ENCODE measurements at places on chromosomes 7 and 10.
A peak's percentile ranks its signal among the peaks of the same experiment; 100 is the strongest.

DNA sequence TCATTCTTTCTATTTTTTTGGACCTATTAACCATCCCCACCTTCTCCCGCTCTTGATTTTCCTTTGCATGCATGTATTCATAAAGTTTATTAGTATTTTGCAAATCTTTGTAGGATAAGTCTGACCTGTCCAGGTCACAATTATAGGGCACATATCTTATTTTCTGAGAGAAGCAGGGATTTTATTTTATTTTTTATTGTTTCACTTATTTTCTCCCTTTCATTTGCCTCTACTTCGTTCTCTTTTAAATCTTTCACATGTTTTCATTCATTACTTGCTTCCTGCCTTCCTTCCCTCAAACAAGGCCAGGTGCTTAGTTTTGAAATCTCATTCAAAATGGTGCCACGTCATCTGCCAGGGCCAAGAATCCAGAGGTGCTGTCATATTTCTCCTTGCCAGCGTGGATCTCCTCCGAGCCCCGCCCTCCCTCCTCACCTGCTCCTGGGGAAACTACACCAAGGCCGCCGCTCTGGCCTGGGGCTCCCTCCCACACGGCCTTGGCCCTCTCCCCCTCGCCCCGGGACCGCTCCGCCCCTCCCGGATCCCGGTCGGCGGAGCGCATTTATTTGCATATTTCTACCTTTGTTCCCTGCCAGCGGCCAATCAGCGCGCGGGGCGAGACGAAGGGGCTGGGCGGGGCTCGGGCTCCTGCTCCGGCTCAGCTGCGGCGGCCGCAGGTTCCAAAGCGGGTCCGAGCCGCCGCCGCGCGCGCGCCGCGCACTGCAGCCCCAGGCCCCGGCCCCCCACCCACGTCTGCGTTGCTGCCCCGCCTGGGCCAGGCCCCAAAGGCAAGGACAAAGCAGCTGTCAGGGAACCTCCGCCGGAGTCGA, at the start of gene TSPAN13:
Gene TSPAN13 (plus strand): TSS at position 654 of the 830 bp plus-strand sequence. CDS start 213 bp downstream, outside the sequence.
- peak; percentile 37 for DNase-seq

GRCh38 chr10:75449382-75450074, 18.1 kb downstream of the LRMDA start:
- DNase-seq: no peak

- DNase-seq: no peak
Observed at GRCh38 chr10:48416584-48417232, 110.2 kb downstream of the MAPK8 start.

GRCh38 chr7:123279949-123280348, 80.2 kb upstream of the SLC13A1 start:
- DNase-seq: no peak

DNA sequence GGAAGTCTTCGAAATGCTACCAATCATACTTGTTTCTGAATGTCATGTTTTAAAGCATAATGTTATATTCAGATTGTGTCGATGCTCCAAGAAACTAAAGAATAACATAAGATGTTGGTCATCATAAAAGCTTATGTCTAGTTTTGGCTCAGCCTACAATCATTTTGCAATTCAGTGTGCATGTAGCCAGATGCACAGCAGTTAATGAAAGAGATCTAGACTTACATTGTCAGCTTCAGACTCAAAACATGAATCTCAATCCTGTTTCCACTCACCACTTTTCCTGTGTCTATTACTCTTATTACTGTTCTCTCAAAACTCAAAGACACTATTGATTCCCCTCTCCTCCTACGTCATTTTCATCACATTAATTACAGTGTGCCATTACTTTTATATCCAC, 21.4 kb downstream of the TMEM196 start:
- DNase-seq: no peak

- no peak for DNase-seq
Observed at GRCh38 chr10:98380493-98381339, 34.3 kb downstream of the PYROXD2 start.

DNA sequence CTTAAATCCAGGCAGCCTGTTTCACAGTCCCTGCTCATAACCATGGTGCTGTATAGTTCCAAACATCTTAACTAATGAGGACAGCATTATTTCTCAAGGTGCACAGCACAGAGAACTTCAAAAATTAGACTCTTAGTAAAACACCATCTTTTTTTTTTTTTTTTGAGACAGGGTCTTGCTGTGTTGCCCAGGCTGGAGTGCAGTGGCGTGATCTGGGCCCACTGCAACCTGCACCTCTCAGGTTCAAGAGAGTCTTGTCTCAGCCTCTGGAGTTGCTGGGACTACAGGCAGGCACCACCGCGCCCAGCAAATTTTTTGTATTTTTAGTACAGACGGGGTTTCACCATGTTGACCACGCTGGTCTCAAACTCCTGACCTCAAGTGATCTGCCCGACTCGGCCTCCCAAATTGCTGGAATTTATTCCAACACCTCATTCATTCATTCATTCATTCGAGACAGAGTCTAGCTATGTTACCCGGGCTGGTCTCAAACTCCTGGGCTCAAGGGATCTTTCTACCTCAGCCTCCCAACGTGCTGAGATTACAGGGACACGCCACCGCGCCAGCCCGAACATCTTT, 507 bp upstream of the TMEM254 start:
- DNase-seq: no peak

- no peak for DNase-seq
Observed at GRCh38 chr7:90595801-90596670, at the start of gene CDK14. CDK14 (plus strand) TSS chr7:90596321; CDS start chr7:90596628, 307 bp downstream.
